HL-60 (cell line): ENCODE measurements at places on chromosomes 5 and 9.

DNA sequence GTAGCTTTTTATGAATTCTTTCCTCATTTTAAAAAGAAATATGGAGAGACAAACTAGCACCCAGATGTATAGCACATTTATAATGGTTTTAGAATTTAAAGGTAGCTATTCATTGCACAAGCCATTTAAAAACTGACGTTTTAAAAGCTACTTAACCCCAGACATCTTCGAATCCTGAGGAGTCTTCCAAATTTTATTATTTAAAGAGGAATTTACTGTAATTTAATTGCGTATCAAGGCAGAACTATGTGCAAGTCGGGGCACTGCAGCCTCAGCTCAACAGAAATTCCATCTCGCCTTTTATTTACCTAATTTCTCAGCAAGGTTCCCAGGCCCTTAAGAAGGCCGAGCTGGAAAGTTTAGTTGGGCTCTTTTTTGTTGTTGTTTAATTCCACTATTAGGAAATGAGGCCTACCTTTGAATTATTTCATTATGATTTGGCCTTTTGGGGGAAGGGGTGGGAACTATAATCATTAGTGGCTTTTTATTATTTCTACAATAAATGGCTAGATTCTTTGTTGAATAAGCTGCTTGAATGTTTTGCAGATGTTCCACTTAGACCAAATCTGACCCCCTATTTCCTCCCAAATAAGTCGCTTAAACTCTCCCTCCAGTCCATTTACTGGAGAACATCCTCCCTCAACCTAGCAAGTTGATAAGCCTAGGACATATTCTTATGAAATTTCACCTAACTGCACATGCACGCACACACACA lies 20.2 kb downstream of the NR2F1 start:
- no peak for DNase-seq

GRCh38 chr5:66232706-66233445 lies 88.8 kb downstream of the SREK1 start:
- no peak for DNase-seq

GRCh38 chr5:151053796-151054462 lies 26.9 kb downstream of the TNIP1 start:
- DNase-seq = no peak

DNA sequence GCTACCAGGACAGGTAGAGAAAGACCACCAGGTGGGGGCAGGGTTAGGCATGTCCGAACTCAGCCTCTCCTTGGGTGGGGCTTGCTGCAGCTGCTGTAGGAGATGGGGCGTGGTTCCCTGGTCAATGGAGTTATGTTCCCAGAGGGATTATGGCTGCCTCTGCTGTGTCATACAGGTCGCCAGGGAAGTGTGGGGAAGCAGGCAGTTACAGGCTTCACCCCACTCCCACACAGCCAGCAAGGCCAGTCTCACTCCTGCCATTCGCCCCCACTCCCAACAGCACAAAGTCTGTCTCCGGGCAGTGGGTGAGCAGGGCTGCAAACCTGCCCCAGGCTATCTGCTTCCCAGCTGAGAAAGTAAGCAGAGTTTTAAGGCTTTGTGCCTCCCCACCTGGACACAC lies 20.0 kb upstream of the CEP72 start:
- no peak for DNase-seq

GRCh38 chr5:168329302-168329701 lies 37.9 kb downstream of the WWC1 start:
- no peak for DNase-seq

- DNase-seq = no peak
These were observed 25.2 kb downstream of the KCNIP1 start for GRCh38 chr5:170528976-170529375.

DNA sequence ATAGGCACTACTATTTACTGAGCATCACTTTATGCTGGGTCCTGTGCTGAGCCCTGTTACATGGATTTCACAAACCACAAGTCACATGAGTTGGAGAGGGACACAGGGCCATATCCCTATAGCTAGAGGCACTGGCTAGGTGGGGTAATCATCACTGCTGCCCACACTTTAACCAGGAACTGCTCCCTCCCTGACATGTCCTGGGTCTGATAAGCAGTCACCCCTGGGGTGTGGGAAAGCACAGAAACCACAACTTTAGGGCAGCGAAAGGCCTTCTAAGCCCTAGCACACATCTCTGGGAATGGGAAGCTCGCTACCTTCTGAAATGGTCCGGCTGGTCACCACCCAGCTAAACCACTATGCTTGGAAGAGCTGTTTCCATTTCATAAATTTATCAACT lies 15.0 kb downstream of the TBC1D2 start:
- DNase-seq = no peak

DNA sequence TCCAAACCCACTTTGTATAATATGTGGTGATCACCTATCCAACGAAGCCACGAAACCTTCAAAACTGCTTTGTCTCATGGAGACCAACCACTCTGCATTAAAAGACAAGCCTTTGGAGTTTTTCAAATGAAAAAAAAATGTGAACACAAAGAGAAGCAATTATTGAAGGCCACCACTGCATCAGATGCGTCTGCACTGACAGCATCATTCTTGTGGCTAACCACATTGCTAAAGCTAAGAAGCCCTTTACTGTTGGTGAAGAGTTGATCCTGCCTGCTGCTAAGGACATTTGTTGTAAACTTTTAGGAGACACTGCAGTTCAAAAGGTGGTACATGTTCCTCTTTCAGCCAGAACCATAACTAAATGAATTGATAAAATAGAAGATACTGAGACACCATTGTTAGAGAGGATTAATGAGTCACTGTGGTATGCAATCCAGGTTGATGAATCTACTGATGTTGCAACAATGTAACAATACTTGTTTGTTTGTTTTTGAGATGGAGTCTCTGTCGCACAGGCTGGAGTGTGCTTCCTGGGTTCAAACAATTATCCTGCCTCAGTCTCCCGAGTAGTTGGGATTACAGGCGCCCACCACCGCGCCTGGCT lies 45.4 kb downstream of the TAF11L14 start:
- no peak for DNase-seq

DNA sequence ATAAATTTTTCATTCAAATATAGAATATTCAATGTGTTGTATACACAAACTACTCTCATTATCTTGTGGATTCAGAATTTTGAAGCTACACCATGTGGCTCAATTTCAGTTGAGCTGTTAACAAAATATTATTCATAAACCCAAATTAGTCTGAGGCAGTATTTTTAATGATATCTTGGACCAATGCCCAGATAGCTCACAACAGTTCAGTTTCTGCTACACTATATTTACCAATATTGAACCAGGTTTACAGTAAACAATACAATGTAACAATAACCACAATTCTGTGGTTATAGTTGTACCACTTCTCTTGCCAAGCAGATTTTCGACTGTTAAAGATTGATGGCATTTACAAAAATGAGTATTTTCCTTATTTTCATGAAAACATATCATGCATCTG lies 99.9 kb downstream of the SSBP2 start:
- DNase-seq = no peak
